ENCODE measurements at places on chromosomes 1 and 21.

- DNase-seq, result no peak
These were observed 4.9 kb downstream of the KLHL21 start for GRCh38 chr1:6597777-6598131.

GRCh38 chr1:56329970-56330369 lies 249.4 kb downstream of the PLPP3 start:
- no peak for DNase-seq

DNA sequence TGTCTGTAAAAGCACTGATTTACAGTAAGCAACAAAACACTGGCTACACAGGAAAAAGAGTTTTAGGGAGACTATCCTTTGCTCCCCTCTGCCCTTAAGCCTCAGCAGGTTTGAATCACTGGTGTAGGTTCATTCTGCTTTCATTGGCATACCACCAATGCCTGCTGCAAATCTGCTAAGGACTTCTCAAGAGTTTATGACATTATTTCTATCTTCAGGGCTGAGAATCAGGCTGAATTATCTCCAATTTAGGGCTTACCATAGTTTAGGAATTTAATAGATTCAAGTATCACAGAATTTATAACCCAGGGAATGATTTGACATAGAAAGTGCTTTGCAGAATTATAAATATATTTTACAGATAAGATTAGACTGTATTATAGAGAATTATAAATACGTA lies 6.7 kb upstream of the ZBTB18 start:
- no peak for DNase-seq

- no peak for DNase-seq
These were observed 85.9 kb downstream of the PSMG1 start for GRCh38 chr21:39097335-39097861.

- no peak for DNase-seq
These were observed 3.5 kb upstream of the IGSF8 start for GRCh38 chr1:160101717-160102522.

DNA sequence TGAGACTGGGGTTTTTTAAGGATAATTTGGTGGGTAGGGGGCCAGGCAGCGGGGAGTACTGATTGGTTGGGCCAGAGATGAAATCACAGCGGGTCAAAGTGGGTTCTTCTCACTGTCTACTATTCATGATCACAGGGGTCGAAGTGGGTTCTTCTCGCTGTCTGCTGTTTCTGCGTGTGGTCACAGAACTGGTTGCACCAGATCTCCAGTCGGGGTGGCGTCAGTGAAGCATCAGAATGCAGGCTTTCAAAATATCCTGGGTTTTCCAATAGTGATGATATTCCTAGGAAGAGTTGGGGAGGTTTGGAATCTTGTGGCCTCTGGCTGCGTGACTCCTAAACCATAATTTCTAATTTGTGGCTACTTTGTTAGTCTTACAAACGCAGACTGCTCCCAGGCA lies 45.1 kb downstream of the TRPM2 start:
- DNase-seq, result no peak

- no peak for DNase-seq
These were observed 35.9 kb upstream of the ARHGEF16 start for GRCh38 chr1:3418600-3418999.

- no peak for DNase-seq
These were observed 280.1 kb downstream of the PTPRC start for GRCh38 chr1:198918920-198919319.

GRCh38 chr1:28122183-28122582 lies 33.8 kb upstream of the EYA3 start:
- DNase-seq, result no peak

- DNase-seq, result peak; percentile 93
These were observed 5.1 kb downstream of the ZC3H12A start for GRCh38 chr1:37479255-37480124.

DNA sequence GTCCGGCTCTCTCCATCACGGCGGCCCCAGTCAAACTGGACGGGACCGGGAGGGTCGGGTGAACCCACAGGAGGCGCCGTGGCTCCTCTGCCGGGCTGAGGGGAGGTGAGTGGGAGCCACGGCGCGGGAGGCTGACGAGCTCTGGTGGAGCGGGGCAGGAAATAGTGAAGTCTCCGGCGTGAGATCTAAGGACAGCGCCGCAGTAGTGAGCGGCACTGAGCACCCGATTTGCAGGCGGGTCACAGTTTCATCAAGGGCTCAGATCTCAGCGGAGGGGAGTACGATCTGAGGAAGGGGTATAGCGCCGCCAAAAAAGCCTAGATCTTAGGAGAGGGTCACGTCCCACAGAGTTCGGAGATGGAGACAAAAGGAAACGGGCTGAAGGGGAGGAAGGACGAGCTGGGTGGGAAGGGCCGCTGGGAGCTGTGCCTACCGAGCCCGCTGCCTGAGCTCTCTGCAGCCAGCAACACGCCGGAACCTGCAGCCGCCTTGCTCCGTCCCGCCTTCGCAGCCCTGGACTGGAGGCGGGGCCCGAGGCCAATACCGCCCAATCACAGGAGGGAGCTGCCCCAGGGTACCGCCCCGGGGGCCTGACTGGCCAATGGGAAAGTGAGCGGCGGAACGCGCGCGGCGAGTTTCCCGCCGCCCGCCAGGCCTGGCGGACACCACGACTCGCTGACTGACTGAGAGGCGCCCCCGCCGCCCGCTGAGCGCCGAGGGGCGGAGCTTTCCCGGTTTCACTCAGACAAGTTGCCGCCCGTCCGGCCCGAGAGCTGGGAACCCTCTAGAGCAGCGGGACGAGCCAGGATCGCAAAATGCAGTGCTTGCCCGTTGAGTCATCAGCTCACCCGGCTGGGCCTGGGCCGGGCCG lies 1.9 kb downstream of the SFN start:
- DNase-seq, result peak; percentile 96

- no peak for DNase-seq
These were observed 36.0 kb downstream of the RRP1 start for GRCh38 chr21:43825242-43825935.

DNA sequence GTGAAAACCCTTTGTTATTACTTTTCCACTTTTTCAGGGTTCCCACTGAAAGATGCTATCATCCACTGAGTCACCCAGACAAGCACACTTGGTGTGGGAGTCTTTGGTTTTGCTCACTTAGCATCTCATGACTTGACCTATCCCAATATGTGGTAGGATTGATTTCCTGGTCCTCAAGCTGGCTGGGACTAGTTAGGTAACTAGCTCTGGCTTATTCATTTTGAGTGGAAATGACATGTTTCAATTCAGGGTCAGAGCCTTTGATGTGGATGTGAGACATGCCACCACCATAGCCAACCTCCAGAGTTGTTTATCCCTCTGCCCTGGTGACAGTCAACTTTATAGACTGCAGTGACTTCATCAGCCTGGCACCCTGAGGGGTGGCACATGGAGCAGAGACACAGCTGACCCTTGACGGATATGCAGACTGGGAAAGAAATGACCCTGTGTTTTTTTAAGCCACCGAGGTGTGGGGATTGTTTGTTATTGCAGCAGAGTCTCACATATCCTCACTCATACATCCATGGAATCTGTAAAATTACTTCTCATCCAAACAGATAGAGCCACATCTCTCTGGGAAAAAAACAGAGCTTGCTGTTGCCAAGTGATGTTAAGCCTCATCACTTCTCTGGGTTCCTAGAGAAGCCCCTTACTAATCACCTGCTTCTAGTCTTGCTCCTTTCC lies 699.9 kb downstream of the MATN1 start:
- no peak for DNase-seq

DNA sequence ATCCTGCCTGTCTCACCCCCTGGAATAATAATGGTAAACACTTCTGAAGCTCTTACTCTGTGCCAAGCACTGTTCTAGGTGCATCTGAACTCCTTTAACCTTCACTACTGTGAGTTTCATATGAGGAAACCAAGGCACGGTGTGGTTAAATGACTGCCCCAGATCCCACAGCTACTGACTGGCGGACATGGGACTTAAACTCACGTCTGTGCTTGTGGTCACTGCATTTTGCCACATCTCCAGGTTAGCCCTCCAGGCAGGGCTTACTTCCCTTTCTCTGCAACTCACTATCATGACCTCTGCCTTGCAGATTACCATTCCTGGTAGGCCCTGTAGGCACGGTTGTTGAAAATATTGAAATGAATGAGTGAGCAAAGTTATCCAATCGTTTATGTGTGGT lies 83.4 kb downstream of the ADSS2 start:
- no peak for DNase-seq

DNA sequence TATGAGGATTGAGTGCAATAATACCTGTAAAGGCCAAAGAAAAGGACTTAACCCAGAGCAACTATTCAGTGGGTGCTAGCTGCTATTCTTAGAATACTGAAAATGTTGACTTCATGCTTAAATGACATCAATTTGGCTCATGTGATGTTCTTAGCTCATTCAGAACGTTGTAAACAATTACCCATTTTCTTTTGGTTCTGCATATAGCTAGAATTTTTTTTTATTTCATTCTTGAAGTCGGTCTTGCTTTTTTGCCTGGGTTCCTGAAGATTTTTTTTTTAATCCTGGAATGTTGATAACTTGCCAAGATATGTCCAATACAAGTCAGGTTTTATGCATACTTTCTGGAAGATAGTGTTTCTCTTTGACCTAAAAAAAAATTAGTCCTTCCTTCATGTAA lies 772.0 kb downstream of the LTN1 start:
- no peak for DNase-seq

DNA sequence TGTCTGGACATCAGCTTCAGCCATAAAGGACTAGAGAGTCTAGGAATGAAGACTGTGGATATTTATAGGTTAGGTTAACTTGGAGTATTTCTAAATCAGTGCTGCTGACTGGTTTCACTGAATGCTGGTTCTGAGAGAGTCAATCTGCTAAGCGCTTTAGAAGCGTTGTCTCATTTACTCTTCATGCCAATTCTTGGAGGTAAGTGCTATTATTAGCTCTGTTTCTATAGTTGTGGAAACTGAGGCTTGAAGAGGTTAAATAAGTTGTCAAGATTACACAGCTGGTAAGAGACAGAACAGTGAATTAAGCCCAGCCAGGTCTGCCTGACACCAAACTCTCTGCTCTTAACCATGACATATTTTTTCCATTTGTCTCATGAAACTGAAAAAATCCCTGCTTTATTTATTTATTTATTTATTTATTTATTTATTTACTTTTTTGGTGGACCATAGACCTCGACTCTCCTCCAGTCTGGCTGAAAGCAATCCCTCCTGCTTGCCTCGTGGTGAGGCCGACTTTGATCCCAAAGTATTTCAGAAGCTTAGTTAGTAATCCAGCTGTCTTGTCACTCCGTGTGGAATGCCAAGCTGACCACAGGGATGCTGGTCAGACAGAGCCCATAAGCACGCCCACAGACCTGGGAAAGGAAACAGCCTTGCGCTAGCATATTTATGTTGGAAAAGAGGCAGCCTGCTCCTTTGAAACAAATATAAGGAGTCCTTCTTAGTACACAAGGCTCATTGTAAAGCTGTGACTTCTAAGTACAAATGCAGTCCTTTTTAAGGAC lies 16.9 kb downstream of the NTMT2 start:
- no peak for DNase-seq

DNA sequence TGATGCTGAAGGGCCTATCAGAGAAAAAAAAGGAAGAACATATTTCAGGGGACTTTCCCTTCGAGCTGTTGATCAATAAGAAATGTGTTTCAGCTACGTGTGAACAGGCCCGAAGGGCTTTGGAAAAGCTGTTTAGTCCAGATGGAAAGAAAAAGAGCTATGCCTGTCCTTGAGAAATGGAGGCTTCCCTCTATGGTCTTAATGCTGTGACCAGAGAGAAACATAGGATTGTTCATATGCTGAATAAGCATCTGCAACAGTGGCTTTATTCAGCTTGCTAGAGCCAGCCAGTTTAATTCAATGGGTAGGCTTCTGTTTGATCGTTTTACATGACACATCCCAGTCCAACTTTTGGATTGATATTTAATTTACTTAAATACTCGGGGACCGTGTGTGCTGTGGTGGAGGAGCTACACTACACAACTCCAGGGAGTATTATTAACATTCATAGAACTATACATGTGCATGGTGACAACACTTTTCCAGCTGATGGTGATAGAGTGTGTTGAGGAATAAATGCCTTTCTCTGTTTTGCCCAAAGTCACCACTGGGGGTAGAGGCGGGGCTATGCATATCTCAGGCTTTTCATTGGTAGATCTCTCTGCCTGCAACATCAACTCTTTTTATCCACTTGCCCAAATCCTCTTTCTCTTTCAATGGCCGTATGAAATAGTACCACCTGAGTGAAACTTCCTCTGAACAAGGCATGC lies 106.7 kb upstream of the C8B start:
- no peak for DNase-seq

DNA sequence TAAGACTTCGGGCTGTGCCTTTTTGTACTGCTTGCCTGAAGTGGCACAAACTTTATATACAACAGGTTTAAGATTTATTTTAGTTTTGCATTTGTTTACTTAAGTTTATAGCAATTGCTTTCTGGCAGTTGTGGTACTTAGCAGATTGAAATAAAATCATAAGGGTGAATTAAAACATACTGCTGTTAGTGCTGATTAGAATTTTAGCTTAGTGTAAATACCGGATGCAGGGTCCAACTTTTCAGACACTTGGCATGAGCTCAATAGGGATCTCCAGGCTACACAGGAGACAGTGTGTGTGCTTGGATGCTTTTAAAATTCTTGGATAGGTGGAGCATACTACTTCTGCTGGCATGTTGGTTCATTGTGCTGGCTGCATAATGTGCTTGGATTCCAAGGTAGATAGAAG lies 159.6 kb downstream of the NFIA start:
- no peak for DNase-seq

DNA sequence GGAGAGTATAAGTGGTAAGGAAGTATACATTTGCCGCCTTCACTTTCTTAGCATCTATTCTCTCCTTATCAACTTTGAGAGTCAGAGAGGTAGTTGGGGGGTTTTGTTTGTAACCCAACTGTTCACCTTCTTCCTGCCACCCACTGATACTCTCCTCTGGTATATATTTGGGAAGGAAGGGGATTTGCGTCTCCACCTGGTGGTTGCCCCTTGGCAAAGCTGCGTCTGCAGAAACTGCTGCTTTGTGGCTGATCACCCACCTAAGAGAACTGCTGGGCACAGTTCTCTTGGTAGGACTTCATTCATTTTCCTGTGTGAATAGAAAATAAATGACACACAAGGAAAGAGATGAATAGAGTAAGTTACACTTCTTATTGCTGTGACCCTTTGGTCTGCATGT lies 87.0 kb downstream of the SYT14 start:
- no peak for DNase-seq

DNA sequence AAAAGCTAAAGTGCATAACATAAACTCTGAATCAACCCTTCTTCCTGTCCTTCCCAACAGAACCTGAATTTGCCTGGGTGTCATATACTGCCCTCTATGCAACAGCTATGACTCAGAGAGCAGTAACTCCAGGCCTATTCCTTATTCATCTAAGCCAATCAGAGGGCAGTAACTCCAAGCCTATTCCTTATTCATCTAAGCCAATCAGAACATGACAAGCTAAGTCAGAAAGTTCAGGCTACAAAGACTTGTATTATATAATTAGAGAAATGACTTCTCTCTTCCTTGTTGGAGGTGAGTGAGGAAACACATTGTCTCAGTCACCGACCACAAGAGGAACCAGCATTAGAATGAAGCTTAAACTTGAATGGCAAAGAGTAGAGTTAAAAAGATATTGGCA lies 26.2 kb upstream of the TADA1 start:
- no peak for DNase-seq

GRCh38 chr1:187631984-187632383 lies 803.2 kb downstream of the PLA2G4A start:
- no peak for DNase-seq
